ENCODE measurements at places on chromosomes 11 and 22.

DNA sequence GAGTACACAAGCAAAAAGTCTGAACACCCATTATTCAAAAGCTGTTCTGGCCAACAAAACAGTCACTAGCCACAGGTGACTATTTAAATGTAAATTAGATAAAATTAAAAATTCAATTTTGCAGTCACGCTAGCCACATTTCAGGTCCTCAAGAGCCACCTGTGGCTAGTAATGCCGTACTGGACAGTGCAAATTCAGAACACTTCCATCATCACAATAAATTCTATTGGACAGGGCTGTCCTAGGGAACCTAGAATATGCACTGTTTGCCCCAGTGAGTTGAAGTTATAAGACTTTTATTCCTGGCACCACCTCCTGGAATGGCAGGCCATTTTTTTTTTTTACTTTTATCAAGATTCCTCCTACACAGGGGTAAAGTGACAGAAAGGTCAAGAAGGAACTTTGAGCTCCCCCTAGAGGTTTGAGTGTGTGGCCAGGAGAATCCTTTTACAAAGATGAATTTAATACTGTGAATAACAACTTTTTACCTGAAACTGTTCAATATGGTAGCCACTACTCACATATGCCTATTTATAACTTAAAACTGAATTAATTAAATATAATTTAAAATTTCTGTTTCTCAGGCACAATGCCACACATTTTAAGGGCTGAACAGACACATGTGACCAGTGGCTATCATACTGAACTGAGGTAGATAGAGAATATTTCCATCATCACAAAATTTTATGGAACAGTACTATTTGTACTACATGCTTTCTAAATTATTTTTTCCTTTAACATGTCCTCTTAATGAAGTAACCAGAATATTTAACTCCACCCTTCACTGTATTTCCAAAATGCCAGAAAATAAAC is 6.5 kb downstream of the MSANTD2 start:
- DNase-seq: peak; percentile 27

- DNase-seq: no peak
These were observed 8.8 kb upstream of the CASTOR1 start for GRCh38 chr22:30297991-30298701.

- DNase-seq: no peak
These were observed 12.3 kb downstream of the PRR33 start for GRCh38 chr11:1879342-1879940.

- peak; percentile 48 for DNase-seq
These were observed 42.7 kb downstream of the RTL6 start for GRCh38 chr22:44455151-44455962.

DNA sequence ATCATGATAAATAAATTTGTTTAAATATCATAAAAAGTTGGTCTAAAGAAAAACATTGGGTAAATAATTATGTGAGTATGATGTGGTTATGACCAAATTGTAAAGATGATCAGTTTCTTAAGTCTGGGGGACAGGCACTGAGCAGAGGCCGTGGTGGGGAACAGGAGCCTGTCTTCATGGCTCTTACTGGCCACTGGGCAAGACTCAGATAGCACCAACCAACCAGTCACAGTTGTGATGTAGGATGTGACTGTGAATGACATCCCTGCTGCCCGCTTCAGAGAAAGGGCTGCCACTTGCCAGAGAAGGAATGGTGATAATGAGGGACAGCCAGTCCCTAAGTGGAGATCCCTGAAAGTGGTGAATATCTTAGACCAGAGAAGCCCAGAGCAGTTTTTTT is 7.0 kb downstream of the PTPRJ start:
- DNase-seq: no peak

DNA sequence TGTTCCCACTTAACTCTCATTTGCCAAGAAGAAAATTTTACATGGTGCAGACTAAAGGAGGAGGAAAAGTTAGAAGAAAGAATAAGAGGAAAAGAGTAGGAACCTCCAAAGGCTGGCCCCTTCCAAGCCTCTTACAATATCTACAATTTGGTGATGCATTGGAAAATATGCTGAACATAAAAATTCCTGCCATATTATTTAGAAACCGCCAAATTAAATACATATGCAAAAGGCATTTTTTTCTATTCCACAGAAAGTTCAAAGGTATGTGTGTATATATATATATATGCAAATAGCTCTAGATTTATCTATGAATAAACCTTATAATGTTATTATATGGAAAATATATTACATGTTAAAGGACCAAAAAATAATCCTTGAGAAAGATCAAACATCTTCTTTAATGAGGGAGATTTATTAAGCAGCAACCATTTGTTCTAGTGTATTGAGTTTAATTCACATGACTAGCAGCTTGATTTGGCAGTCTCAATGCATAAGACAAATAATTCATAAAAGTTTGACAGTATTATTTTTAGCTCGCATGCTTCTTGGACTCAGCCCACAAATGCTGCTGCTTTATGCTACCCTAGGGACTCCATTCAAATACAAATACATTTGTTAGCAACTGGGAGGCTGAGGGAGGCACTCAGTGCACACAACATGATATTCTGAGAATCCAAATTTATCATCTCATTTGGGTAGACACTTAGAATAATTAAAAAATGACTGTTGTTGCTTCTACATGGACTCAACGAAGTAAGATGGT is 184.9 kb downstream of the SBF2 start:
- no peak for DNase-seq

DNA sequence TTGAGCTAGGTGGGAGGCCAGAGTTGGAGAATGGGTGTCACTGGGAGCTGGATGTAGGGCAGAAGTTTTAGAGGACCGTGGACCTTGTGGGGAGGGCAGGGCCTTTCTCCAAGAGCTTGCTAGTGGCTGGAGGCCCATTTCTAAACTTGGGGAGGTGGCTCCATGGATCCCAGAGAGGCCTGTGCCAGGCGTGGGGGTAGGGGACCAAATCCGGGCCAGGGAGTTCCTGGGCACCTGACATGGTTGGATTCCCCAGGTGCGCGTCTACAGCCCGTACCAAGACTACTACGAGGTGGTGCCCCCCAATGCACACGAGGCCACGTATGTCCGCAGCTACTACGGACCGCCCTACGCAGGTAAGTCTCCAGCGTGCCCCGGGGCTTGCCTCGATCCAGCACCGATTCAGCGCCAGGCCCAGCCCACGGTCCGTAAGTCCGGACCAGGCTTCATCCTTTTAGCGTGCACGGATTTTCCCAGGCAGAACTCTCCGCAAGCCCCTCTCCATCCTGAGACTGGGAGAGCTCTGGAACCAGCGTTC is 14.2 kb downstream of the PLEKHB1 start:
- no peak for DNase-seq

- no peak for DNase-seq
These were observed 202.1 kb upstream of the ARHGAP42 start for GRCh38 chr11:100484948-100485347.

DNA sequence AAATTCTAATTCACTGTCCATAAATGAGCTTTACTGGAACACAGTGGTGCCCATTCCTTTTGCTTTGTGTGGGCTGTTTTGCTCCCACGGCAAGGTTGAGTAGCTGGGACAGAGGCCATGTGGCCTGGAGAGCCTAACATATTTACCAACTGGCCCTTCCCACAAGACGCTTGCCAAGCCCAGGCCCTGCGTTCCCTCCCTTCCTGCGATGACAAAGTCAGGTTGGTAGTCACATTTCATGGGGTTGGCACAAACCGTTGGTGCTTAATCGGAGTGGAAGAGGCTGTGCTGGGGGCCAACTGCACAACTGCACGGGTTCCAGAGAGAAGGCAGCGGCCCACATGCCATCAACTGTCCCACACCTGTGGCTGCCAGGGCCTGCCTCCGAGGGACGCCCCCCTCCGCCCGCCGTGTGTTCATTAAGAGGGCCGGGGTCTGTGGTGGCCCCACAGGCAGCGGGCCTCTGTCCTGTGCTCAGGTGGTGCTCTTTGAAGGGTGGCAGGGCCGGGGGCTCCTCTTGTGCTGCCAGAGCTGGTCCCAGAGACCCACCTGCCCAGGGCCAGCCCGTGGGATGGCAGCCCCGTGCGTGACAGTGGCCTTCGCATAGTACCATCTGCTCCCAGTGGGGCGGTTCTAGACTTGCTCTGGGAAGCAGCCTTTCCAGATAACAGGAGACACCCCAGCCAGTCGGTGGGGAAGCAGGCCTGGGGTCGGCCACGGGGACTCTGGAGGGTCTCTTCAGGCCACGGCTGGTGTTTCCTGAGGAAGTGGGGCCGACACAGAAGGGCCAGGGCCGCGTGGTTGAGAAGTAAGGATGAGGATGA is 81.5 kb upstream of the CLDN5 start:
- no peak for DNase-seq

GRCh38 chr11:69086152-69087132 is 37.7 kb downstream of the TPCN2 start:
- DNase-seq: no peak

- no peak for DNase-seq
These were observed 16.6 kb downstream of the ARHGEF17 start for GRCh38 chr11:73324665-73325035.

GRCh38 chr11:5603326-5603725 is 6.9 kb downstream of the TRIM6 start:
- DNase-seq: no peak

DNA sequence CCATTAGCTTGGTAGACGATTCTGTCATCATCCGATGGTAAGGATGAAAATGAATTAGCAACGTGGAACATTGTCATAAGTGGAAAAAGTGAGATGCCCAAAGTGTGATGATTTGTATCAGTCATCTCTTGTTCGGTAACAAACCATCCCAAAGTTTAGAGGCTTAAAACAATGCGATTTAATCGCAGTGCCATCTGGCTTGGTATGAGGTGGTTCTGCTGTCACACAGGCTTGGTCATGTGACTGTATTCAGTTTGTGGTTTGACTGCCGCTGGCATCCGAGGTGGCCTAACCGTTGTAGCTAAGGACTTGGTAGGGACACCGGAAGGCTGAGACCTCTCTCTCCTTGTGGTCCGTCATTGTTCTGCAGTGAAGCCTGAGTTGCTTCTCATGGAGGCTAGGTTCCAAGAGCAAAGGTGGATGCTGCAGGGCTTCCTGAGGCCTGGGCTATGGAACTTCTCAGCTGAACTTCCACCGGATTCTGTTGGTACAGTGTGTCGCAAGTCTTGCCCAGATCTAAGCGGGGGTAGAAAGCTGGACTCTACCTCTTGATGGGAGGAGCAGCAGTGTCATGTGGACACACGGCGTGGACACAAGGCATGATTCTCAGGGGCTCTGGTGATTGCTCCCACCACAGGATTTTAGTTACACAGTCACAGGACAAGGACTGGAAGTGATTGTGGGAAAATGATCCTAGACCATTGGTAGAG is 36.3 kb downstream of the BCR start:
- peak; percentile 66 for DNase-seq

GRCh38 chr11:118841469-118842242 is 42.0 kb upstream of the CXCR5 start:
- DNase-seq: peak; percentile 61

- DNase-seq: no peak
These were observed 68.6 kb downstream of the LRP5 start for GRCh38 chr11:68380786-68381622.

GRCh38 chr11:73152086-73152853 is 10.2 kb upstream of the FCHSD2 start:
- no peak for DNase-seq

DNA sequence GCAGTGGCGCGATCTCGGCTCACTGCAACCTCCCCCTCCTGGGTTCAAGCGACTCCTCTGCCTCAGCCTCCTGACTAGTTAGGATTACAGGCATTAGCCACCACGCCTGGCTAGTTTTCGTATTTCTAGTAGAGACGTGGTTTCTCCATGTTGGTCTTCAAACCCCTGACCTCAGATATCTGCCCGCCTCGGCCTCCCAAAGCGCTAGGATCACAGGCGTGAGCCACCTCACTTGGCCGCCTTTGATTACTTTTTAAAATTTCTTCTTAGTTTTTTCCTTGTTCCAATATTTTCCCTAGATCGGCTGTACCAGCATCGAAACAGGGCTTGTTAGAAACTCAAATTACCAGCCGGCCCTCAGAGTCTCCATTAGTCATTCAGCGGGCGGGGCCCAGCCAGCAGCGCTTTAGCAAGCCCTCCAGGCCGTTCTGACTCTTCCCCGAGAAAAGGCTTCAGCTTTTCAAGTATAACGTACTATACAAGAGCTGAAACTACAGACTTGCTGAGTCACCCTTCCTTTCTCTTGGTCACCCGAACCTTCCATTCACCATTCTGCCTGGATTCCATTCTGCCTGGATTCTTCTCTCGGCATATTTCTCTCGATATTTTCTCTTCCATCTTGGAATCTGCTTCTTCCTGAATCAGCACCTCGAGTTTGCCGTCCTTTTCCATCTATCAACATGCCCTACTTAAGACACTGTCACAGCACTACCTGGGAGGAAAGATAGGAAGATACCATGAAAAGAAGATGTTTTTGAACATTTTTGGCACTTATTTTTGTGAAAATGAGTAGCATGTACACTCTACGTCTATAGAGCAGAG is 6.7 kb upstream of the CAPRIN1 start:
- DNase-seq: peak; percentile 7

- peak; percentile 60 for DNase-seq
These were observed 9.8 kb downstream of the THAP12 start for GRCh38 chr11:76371170-76371569.

All from stimulated activated CD4-positive, alpha-beta T cell treated with anti-CD3 and anti-CD28 coated beads, Interleukin-4, amount 100 ng/mL, for 24 hours (primary cell).